ENCODE measurements at places on chromosomes 1 and 21.

DNA sequence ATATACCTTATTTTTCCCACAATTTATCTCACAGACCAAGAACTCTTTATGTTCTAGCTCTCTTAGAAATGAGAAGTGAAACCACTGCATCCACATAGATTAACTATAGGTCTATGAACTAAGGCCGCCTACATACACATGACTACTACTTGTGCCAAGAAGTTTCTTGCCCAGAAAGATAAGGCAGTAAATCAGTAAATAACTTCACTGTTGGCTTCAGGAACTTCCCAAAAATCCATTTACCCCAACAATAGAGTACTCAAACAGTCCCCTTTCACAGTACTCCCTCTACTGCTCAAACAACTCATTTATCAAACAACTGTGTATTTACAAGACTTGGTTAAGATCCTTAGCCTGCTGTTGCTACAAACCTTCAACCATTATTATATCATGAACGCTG lies 96.5 kb downstream of the NME7 start:
- DNase-seq, result no peak

- no peak for DNase-seq
Measured at GRCh38 chr1:200415789-200416593, 6.2 kb upstream of the ZNF281 start.

DNA sequence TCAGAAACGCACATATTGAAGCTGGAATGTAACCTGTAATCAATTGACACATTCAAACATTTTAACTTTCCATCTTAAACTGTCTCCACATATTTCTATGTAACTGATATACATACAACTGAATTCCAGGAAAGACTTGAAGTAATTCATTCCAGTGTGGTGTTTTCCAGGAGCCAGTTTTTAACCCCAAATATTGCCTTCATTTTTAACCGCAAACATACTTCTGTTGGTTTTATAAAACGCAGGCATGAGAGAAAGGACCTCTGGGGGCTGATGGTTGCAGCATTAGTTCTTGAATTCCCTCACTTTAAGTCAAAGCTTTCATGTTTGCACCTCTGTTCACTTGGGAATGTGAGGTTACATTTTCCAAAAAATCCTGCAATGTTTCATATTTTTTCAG lies 204.1 kb downstream of the CRB1 start:
- DNase-seq, result no peak

DNA sequence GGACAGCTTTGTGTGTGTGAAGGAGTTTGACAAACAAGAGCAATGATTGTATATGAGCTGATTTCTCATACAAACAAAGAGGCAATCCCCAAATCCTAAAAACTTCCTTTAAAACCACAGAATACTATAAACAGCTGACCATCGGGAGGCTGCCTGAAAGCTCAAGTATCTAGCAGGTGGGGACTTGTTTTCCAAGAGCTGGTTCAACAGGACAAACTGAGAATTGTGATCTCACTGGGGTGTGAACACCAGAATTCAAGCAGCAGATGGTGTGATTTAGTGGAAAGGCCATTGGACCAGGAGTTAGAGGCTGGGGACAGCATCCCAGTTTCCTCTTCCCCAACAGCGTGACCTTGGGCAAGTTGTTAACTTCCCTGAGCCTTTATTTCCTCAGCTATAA lies 13.9 kb downstream of the LMX1A start:
- DNase-seq, result no peak

DNA sequence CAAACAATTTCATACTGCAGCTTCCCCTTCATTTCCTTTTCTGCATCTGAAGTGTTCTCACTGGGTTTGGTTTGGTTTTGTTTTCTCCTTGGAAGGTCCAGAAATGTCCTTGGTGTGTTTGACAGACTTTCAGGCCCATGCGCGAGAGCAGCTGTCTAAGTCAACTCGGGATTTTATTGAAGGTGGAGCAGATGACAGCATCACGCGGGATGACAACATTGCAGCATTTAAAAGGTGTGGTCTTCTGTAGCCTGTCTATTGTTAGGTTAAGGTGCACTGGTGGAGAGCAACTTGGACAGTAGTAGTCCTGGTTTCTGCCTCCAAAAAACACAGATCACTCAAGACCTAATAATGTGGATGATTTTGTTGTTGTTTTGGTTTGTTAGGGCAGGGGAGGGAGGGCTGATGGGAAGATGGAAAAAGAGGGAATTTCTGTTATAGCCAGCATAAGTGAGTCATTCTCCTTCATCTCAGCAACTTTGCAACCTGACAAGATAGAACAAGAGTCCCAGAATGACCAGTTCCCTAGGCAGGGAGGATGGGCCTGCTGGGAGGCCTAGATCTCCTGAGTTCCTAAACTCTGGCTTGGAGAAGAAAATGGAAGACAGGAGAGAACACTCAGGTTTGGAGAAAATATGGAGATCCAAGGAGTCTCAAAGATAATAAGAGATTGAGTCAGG lies 12.5 kb downstream of the HAO2 start:
- no peak for DNase-seq

DNA sequence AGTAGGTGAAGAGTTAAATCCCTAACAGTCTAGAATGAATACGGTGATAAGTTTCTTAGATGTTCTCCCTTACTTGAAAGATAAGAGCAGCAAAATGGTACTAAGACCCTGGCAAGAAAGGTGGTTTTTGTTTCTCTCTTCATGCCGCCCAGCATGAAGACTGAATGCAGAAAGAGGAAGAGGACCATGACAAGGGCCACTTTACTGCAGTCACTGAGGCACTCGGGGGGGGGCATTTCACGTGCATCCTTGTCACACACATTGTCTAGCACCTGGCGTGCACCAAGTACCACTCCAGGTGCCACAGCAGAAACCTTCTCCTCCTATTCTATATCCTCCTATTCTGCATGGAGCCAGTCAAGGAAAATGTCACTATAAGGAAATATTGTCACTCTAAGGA lies 222.0 kb downstream of the TOMM20 start:
- no peak for DNase-seq

DNA sequence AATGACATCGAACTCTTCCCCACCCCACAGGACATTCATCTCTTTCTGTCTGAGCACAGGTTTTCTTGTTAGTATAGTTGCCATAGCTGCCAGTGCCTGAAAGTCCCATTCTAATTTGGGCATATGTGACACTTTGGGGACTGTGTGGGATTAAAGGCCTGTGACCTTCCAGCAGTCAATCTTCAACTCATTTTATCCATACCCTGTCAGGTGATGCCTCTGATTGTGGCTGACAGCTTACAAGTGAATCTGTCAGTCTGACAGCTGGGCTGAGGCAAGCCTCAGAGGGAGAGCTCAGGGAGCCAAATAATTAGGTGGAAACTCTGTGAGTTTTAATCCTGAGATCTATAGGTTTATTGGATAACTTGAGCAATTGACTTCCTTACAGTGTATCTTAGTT lies 29.6 kb downstream of the ZCCHC17 start:
- DNase-seq, result no peak

- no peak for DNase-seq
Measured at GRCh38 chr1:53448241-53448841, 10.9 kb upstream of the DMRTB1 start.

DNA sequence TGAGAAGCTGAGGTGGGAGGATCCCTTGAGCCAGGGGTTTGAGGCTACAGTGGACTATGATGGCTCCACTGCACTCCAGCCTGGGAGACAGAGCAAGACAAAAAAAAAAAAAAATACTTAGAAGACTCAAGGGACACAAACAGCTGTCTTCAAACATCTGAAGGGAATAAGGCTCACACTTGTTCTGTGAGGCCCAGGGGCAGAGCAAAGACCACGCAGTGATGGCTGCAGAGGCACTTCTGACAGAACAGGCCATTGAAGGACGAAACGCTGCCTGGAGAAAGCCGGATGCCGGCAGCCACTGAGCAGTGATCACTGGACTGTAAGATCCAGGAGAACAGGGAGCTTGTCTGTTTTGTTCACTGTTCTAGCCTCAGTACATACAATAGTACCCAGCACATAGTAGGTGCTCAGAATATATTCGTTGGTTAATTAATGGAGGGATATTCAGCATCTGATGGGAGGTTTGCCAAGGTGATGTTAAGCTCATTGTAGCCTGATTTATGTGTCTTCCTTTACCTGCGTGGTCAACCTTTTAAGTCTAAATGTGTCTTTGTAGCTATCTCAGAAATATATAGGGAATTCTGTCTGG lies 12.1 kb upstream of the NDC1 start:
- DNase-seq, result no peak

- no peak for DNase-seq
Measured at GRCh38 chr21:29238967-29239290, 59.8 kb upstream of the BACH1 start.

DNA sequence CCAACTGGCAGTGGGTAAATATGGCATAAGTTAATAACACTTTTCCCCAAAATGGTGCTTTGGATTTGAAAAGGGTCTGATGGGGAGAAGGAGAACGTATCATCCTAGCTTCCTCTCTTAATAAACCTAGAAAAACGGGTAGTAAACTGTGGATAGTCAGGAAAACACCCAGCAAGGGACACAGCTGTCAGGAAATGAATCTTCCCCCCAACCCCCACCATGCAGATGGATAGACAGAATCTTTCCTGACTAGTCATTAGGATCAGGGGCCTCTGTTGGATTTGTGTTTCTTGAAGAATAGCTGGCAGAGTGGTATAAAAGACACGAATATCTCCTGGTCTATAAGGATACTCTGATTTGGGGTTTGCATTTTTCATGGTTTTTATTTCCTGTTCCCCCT lies 22.5 kb upstream of the LAX1 start:
- no peak for DNase-seq

DNA sequence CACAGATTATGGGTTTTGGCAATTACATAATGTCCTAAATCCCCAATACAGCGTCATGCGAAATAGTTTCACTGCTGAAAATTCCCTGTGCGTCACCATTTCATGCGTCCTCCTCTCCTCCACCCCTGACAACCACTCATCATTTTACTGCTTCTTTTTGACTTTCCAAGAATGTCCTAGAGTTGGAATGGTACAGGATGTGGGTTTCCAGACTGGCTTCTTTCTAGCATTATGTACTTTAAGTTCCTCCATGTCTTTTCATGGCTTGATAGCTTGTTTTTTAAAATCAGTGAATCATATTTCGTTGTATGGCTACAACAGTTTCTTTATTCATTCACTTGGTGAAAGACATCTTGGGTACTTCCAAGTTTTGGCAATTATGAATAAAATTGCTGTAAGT lies 7.4 kb downstream of the NBPF3 start:
- no peak for DNase-seq

GRCh38 chr1:219559899-219560298 lies 53.0 kb downstream of the ZC3H11B start:
- no peak for DNase-seq

GRCh38 chr1:151776665-151777062 lies 13.4 kb upstream of the MRPL9 start:
- DNase-seq, result no peak

GRCh38 chr1:199081739-199082138 lies 442.9 kb downstream of the PTPRC start:
- no peak for DNase-seq

DNA sequence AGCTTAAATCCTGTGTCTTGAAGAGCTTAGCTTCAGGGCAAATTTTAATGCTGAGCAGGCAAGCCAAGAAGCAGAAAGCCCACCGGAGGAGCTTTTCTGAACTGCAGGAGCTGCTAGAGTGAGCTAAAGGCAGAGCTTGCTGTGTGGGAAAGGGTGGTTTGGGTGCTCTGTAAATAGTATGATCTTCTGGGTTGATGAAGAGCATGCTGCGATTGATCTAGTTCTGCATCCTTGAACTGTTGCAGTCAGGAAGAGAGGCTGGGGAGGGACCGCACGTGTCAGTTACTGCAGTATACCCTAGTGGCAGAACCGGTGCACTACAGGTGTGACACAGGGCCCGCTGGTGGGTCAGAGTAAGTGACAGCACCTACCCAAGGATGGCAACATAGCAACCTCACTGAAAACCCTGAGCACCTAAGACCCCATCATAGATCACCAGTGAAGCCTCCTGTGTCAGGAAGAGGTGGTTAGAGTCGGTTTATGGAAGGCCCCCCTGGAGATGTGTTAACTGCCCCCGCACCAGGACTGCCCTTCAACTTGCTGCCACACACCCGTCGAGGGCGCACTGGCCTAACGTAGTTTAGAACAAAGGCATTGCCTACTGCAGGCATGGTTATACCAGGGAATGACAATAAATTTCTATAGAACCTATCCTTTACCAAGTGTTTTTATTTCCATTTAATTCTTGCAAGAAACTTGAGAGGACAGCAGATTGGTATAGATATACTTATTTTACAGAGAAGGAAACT lies 146.0 kb upstream of the KIAA0040 start:
- DNase-seq, result no peak

DNA sequence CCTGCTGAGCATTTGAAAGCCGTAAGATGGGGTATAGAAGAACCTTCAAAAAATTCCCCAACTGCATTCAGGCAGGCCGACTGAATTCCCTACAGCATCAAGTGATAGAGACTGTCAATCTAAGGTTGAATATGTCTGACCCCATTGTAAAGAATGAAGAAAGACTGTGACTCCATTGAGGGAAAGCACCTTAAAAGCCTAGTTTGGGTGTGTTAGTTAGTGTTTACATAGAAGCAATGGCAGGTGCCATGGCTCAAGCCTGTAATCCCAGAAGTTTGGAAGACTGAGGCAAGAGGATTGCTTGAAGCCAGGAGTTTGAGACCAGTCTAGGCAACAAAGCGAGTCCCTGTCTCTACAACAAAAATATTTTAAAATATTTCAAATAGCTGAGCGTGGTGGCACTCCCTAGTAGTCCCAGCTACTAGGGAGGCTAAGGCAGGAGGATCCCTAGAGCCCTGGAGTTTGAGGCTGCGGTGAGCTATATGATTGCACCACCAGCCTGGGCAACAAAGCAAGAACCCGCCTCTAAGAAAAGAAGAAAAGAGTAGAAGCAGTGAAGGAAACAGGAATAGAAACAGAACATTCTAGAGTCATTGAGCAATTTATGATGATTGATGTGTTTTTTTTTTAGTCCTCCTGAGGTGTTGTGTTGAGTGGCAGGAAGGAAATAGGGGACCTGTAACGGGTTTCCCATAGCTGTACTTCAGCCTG lies 15.4 kb downstream of the POLR3GL start:
- no peak for DNase-seq

DNA sequence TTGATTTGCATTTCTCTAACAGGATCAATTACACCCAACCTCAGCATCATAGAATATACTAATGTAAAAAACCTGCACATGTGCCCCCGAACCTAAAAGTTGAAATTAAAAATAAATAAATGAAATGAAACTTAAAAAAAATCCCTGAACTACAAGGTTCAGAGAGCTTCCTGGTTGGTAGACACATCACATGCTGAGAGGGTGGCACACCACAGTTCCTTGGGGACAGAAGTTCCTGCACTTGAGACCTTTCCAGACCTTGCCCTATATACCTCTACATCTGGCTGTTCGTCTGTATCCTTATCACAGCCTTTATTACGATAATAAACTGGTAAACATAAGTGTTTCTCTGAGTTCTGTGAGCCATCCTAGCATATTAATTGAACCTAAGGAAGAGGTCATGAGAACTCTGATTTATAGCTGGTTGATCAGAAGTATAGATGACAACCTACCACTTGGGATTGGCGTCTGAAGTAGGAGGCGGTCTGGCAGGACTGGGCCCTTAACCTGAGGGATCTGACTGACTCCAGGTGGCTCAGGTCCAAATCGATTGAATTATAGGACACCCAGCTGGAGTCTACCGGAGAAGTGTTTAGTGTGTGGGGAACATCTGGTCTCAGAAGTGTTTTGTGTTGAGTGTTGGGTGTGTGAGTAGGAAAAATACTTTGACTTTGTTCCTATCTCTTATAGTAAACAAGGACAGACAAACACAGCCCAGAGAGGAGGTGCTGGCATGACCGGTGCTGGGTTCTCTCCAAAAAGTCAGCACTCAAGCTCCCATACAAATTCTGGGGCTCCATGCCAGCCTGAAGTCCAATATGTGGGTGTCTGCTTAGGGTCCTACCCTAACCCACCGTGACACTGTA lies 19.0 kb downstream of the C1orf115 start:
- no peak for DNase-seq

Data from midbrain (tissue), 1 donor.